ENCODE measurements at places on chromosomes 12 and 14.

DNA sequence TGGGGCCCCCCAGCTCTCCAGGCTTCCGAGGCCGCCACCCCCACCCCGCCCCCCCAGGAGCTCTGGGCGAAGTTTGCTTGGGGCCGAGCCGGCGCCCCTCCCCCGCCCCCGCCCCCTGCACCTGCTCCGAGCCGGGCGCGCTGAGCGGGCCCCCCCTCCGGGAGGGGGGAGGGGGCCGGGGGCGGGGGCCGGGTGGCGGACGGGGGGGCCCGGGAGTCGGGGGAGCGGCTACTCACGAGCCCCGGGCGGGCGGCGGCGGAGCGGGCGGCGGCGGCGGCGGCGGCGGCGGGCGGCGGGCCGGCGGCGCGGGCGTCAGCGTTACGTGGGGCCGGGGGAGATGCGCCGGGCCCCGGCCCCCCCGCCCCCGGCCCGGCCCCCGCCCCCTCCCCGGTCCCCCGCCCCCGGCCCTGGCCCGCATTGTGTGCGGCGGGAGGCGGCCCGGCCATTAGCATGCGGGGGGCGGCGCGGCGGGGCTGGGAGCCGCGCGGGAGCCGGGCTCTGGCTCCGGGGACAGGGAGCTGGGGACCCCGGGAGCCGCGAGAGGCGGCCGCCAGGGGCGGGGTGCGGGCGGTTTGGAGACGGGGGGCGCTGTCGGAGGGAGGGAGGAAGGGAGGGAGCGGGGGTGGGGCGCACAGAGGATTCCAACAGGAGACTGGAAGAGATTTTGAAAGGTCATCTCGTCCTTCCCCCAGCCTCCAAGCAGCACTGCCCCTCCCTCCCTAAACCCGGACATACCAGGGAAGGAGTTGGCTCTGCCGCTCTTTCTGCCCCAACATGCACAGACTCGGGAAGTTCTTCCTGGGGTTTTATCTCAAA lies at the start of gene ZNF219:
Gene ZNF219, minus strand, starts transcription at position 580 of the 816 bp plus-strand sequence. CDS start 5,064 bp downstream, outside the sequence.
- DNase-seq: peak; percentile 76

- peak; percentile 15 for DNase-seq
These were observed 11.8 kb upstream of the WSCD2 start for GRCh38 chr12:108117163-108117849.

- DNase-seq: no peak
These were observed 743.2 kb downstream of the TMEM121 start for GRCh38 chr14:106269451-106270204.

DNA sequence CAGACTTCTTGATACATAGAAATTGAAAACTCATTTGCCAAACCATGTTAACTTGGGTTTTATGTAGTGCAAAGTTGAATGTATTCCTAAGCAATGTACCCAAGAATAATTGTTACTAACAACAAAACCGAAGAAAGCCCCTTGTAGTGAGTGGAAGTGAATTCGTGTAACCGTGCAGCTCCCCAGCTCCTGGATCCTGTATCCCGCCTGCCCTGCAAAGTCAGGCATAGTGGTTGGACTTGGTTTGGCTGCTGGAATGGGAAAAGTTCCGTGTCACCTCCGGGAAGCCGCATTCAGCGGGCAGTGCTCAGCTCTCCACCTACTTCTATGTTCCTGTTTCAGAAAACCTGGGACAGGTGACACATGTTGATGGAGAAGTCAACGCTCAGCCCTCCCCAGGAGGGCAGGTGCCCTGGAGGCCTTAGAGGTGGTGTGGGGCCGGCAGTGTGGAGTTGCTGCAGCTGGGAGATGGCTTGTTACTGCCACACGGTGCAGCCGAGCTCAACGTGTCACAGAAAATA lies 29.2 kb upstream of the C14orf180 start:
- no peak for DNase-seq

GRCh38 chr12:120649442-120650232 lies 9.2 kb downstream of the CABP1 start:
- no peak for DNase-seq

GRCh38 chr12:5220835-5221234 lies 177.2 kb downstream of the KCNA5 start:
- peak; percentile 26 for DNase-seq

- DNase-seq: no peak
These were observed 133.6 kb upstream of the NAV3 start for GRCh38 chr12:77697126-77697525.

Measured in foreskin keratinocyte (primary cell).